Mesothelial cell of epicardium (in vitro differentiated cells): ENCODE measurements at places on chromosomes 3 and 15. TPM values are rescaled to one million over a fixed set of nuclear protein-coding genes. Genes with fewer than 3 reads are reported as not detected.
A peak's percentile ranks its signal among the peaks of the same experiment; 100 is the strongest.

CTXN2 gene
- 0.18 to 0.25 TPM in 2 of 3 replicates, not detected in the other for total RNA-seq

TIGIT gene
- total RNA-seq = not detected in 3 replicates

CPLX3 gene
- 0.14 TPM in 1 of 3 replicates, not detected in the others for total RNA-seq

PCLAF gene
- total RNA-seq = 13.8 to 16.6 TPM (median 14.2 TPM) in 3 replicates

SLC12A1 gene
- total RNA-seq = 0.13 to 0.31 TPM (median 0.14 TPM) in 3 replicates

IRAK2 gene
- 0.69 to 0.97 TPM (median 0.77 TPM) in 3 replicates for total RNA-seq

TRANK1 gene
- 68.3 to 80.4 TPM (median 76.8 TPM) in 3 replicates for total RNA-seq

SOX14 gene
- total RNA-seq = 0.18 to 0.44 TPM (median 0.18 TPM) in 3 replicates

DNAH12 gene
- 0.29 to 0.60 TPM (median 0.43 TPM) in 3 replicates for total RNA-seq

GAP43 gene
- 4.2 to 6.1 TPM (median 5.7 TPM) in 3 replicates for total RNA-seq

UPK1B gene
- 0.22 to 0.47 TPM in 2 of 3 replicates, not detected in the other for total RNA-seq

DNA sequence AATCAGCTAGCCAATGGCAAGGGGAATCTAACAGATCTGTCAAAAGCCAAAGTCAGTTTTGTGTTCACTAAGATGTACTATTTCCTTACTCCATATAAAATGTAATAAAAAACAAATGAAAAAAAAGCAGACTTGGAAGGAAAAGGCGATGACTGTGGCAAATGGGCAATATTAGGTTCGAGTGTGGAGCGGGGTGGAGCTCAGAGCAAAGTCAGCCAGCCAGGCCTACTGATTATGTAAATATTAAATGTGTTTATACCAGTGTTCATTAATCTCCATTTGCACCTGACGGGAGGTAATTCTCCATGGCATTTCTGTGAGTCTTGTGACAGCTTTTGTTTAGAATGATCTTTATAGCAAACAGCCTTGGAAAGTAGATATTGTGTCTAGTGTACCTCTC, 96.2 kb upstream of the KCNMB2 start:
- H3K27ac ChIP-seq = no peak overlapping the region
- H3K4me1 ChIP-seq = peaks cover 27% of the 10 kb centered on the region
- H3K36me3 ChIP-seq = no peaks in the 10 kb centered on the region
- H3K27me3 ChIP-seq = no peaks in the 10 kb centered on the region
- no peak for DNase-seq

- H3K27me3 ChIP-seq = no peaks in the 10 kb centered on the region
- H3K27ac ChIP-seq = peak overlapping the region; percentile 66
- DNase-seq = no peak
- H3K36me3 ChIP-seq = no peaks in the 10 kb centered on the region
Measured at GRCh38 chr3:129745253-129745652, 138.8 kb upstream of the PLXND1 start.

DNA sequence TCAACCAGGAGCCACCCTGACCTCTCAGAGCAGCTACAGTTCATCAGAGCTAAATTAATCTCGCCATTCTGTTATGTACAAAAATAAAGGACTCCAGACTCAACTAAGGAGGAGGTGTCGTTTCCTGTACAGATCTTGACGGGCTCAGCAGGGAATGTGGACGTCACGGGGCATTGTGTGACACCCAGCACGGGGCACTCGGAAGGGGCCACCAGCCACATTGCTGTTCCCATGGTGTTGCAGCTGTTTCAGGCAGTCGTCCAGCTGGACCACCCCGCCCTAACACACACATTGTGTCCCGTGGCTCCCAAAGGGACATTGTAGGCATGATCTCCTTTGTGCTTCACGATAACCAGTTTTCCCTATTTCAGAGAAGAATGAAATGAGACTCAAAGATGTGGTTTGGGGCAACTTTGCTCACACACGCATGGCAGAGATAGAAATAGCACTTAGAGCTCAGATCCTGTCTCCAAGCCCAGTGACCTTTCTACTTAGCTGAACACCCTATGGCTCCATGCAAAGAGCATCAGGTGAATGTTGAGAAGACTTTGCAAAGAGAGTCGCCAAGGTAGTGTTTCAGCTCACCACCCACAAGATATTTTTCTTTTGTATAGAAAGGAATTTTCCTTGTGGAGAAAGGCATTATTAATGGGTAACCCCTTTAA, 5.5 kb downstream of the SSUH2 start:
- peaks cover 17% of the 10 kb centered on the region for H3K27me3 ChIP-seq
- H3K4me3 ChIP-seq = no peak overlapping the region
- no peak for DNase-seq
- peaks cover 3% of the 10 kb centered on the region for H3K36me3 ChIP-seq
- H3K27ac ChIP-seq = no peak overlapping the region

DNA sequence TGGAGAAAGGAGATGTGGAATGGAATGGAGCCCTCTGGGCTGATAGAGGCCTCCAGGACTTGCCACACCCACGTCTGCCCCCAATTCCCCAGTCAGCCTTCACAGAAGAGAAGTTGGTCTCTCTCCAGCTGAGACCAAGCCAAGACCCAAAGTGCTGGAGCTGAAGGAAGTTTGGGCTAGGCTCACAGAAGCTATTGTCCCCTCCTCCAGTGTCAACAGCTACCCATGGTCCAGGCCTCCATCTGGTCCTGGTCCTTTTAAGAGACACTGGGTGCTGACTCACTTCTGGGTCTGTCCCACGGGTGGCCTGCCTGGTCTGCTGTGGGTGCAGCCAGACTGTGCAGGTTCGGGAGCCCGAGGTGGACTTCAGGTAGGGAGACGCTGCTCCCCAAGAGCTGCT, 179.8 kb downstream of the APBA2 start:
- H3K4me1 ChIP-seq = peaks cover 3% of the 10 kb centered on the region
- no peak overlapping the region for H3K4me3 ChIP-seq
- peaks cover 3% of the 10 kb centered on the region for H3K36me3 ChIP-seq
- no peak for DNase-seq

DNA sequence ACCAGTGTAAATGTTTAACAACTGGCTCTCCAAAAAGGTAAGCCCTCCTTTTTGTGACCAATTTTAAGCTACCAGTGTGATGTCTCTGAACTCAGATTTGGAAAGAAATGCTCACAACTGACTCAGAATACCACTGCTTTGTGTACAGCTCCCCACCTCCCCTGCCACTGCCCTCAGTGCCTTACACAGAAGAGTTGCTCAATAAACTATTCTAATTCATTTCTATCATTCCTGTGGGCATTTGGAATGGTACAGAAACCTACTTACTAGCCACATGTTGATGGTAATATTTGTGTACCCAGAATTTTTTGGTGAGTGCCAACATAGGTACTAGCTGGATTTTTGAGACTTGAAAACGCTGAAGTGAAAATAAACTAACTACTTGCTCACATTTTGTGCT, 16.0 kb downstream of the LRRN1 start:
- no peak overlapping the region for H3K4me3 ChIP-seq
- H3K4me1 ChIP-seq = no peaks in the 10 kb centered on the region
- no peak overlapping the region for H3K27ac ChIP-seq
- DNase-seq = no peak
- peaks cover 24% of the 10 kb centered on the region for H3K36me3 ChIP-seq

DNA sequence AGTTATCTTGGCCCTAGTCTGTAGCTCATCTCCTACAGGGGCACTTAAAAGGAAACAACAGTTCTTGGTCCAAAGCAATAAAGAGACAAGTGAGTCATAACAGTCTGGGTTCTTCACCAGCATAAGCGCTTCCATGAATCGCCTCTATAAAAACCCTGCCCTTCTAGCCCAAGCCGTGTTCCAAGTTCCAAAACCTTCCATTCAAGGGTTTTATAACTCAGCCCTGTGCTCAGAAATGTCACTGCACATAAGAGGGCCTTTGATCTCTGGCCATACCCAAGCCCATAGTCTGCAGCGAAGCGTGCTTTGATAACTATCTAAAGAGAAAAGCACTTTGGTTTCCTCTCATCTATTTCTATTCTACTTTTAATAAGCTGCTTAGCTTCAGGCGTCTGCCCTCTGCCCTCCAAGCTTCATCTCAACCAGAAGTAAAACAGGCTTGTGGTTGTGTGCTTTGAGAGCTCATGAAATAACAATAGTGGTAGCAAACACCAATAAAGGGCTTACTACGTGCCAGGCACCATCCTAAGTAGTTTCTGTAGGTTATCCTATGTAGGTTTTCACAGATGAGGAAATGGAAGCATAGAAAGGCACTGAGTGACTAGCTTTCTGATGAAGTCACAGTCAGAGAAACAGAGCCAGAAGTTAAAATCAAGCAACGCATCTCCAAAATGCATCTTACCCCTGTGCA, 64.0 kb upstream of the AKAP13 start:
- peak overlapping the region; percentile 8 for H3K27ac ChIP-seq
- H3K27me3 ChIP-seq = no peaks in the 10 kb centered on the region
- H3K4me3 ChIP-seq = no peak overlapping the region
- DNase-seq = no peak
- no peaks in the 10 kb centered on the region for H3K36me3 ChIP-seq

- no peak overlapping the region for H3K27ac ChIP-seq
- no peaks in the 10 kb centered on the region for H3K4me1 ChIP-seq
- H3K36me3 ChIP-seq = no peaks in the 10 kb centered on the region
- no peak overlapping the region for H3K4me3 ChIP-seq
- peaks cover 2% of the 10 kb centered on the region for H3K27me3 ChIP-seq
Measured at GRCh38 chr3:143084856-143085731, 34.5 kb upstream of the CHST2 start.

GRCh38 chr3:44442596-44443309, 34.7 kb downstream of the ZNF445 start:
- H3K27me3 ChIP-seq = no peaks in the 10 kb centered on the region
- peaks cover 48% of the 10 kb centered on the region for H3K36me3 ChIP-seq
- peaks cover 14% of the 10 kb centered on the region for H3K4me1 ChIP-seq
- no peak for DNase-seq

GRCh38 chr15:71679793-71680353, 130.5 kb upstream of the NR2E3 start:
- no peaks in the 10 kb centered on the region for H3K36me3 ChIP-seq
- H3K4me1 ChIP-seq = peaks cover 86% of the 10 kb centered on the region
- DNase-seq = no peak
- H3K27me3 ChIP-seq = no peaks in the 10 kb centered on the region

DNA sequence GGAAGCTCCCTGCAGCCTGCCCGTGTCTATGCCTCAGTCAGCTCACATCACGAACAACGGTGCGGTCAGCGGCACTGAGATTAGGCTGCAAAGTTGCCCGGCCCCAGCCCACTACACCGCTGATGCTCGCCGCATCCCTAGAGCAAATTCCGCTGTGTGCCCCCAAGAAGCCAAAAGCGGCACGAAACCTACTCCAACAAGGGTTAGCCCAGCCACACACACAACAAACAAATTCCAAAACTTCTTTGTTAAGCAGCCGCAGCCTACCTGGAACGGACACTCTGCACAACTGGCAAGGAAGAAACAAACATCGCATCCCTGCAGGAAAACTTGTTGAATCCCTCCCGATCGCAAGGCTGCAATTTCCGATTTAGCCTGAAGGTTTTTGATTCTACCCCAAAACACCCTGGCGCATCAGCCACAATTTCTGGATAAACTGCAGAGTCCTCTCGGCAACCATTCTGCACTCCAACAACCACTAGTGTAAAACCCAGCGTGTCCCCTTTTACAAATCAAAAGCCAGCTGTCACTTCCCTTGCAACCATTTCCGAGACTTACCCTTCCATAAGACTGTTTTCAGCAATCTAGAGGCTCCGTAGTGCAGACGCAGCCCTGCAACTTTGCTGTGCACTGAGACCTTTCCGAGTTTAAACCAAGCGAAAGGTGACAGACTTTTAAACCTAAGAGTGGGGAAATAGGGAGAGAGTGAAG, 449 bp downstream of the ROBO1 start:
- peaks cover 7% of the 10 kb centered on the region for H3K4me1 ChIP-seq
- no peaks in the 10 kb centered on the region for H3K36me3 ChIP-seq
- DNase-seq = no peak
- H3K4me3 ChIP-seq = no peak overlapping the region
- no peak overlapping the region for H3K27ac ChIP-seq

DNA sequence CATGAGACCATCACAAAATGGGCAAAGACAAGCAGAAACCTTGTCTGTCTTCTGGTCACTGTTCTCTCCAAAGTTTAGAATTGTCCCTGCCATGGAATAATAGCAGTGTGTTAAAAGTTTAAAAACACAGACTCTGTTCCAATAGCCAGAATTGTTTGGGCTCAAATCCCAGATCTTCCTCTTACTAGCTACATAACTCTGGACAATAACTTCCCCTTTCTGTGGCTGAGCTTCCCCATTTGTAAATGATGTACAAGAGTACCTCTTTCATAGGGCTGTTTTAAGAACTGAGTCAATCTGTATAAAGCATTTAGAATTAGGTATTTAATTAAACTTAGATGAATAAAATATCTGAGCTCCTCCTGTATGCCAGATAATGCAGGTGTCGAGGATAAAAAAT, 623.0 kb downstream of the NTRK3 start:
- peaks cover 22% of the 10 kb centered on the region for H3K27me3 ChIP-seq
- H3K36me3 ChIP-seq = no peaks in the 10 kb centered on the region
- no peak overlapping the region for H3K27ac ChIP-seq
- H3K4me3 ChIP-seq = no peak overlapping the region

GRCh38 chr3:47008851-47009224, 29.4 kb downstream of the NBEAL2 start:
- peak overlapping the region; percentile 43 for H3K4me3 ChIP-seq
- DNase-seq = no peak

- H3K4me3 ChIP-seq = no peak overlapping the region
- DNase-seq = no peak
- peaks cover 6% of the 10 kb centered on the region for H3K4me1 ChIP-seq
- no peaks in the 10 kb centered on the region for H3K27me3 ChIP-seq
Measured at GRCh38 chr3:86969500-86970189, 21.3 kb downstream of the VGLL3 start.

GRCh38 chr3:15794303-15794771, 3.4 kb downstream of the ANKRD28 start:
- no peak overlapping the region for H3K27ac ChIP-seq
- no peaks in the 10 kb centered on the region for H3K27me3 ChIP-seq
- DNase-seq = no peak
- H3K4me1 ChIP-seq = peaks cover 40% of the 10 kb centered on the region
- peaks cover 30% of the 10 kb centered on the region for H3K36me3 ChIP-seq

- no peaks in the 10 kb centered on the region for H3K27me3 ChIP-seq
- peaks cover 81% of the 10 kb centered on the region for H3K4me1 ChIP-seq
- no peak for DNase-seq
- no peaks in the 10 kb centered on the region for H3K36me3 ChIP-seq
- no peak overlapping the region for H3K4me3 ChIP-seq
Measured at GRCh38 chr15:36599620-36600433, 20.4 kb downstream of the CDIN1 start.

GRCh38 chr15:39625856-39626255, 45.0 kb downstream of the THBS1 start:
- H3K4me1 ChIP-seq = peaks cover 14% of the 10 kb centered on the region
- H3K27me3 ChIP-seq = no peaks in the 10 kb centered on the region
- H3K27ac ChIP-seq = no peak overlapping the region

- no peaks in the 10 kb centered on the region for H3K36me3 ChIP-seq
- no peaks in the 10 kb centered on the region for H3K27me3 ChIP-seq
- peaks cover 3% of the 10 kb centered on the region for H3K4me1 ChIP-seq
- DNase-seq = no peak
Measured at GRCh38 chr3:40713306-40713705, 188.5 kb downstream of the ZNF621 start.

DNA sequence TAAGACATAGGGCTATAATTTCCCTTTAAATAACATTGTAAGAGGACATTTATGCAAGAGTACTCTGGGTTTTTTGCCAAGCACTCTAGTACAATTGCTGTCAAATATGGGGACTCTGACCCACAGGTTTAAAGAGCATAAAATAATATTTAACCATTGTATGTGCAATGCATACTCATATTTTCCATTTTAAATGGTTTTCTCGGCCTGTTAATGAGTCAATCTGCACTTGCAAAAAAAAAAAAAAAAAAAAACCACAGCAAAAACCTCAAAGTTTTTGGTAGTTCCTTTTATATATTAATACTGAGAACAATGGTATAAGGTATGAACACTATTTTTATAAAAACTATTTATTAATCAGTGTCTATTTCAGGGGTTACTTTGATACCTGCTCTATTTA, 304.0 kb upstream of the CBLB start:
- H3K36me3 ChIP-seq = no peaks in the 10 kb centered on the region
- no peak for DNase-seq
- no peak overlapping the region for H3K27ac ChIP-seq
- H3K27me3 ChIP-seq = no peaks in the 10 kb centered on the region

GRCh38 chr3:158750016-158750415, 17.8 kb upstream of the RARRES1 start:
- no peak for DNase-seq
- H3K4me3 ChIP-seq = no peak overlapping the region
- H3K27me3 ChIP-seq = no peaks in the 10 kb centered on the region
- peaks cover 40% of the 10 kb centered on the region for H3K36me3 ChIP-seq
